Breast epithelium (tissue), 4 donors: ENCODE measurements at places on chromosomes 12 and 14. TPM values are rescaled to one million over a fixed set of nuclear protein-coding genes. Genes with fewer than 3 reads are reported as not detected.

Gene GYS2
- 11.4 TPM for total RNA-seq

- DNase-seq = no peak
Observed at GRCh38 chr12:121804417-121805111, 755 bp downstream of the SETD1B start.

GRCh38 chr14:68669603-68670358 lies 123.1 kb downstream of the ZFP36L1 start:
- no peak for DNase-seq

DNA sequence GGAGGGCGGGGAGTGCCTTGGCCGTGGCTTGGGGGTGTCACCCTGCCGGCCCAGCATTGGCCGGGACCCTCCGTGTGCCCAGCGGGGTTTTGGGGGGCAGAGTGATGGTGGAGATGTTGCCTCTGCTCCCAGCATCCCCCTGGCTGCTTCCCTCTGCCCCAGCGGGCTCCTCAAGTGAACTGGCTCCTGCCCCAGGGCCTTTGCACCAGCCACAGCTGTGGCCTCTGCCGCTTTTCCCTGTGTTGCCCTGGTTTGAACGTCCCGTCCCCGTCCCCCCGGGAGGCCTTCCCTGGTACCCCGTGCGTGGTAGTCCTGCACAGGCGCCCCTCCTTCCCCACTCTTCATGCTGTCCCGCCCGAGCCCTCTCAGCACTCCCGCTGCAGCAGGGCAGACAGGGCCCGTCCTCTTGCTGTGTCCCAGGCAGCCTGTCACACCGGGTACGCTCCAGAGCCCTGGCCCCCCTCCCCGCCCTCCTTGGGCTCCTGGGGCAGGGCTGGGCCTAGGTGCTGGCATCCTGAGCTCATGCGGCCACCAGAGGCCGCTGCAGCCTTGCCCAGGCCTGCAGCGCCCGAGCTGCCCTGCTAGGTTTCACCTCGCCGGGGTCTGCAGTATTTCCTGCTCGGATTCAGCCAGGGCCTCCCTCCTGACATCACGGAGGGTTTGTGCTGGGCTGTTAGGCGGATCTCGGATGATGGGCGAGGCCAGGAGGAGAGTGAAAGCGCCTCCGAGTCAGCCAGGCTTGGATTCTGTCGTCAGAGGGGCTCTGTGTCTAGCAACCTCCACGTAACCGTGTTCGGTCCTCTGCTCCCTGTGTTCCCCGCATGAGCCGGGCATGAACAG lies 9.5 kb downstream of the NOC4L start:
- DNase-seq = no peak

GRCh38 chr14:20631880-20632389 lies 9.6 kb downstream of the OR6S1 start:
- peak; percentile 77 for DNase-seq

GRCh38 chr12:15186597-15186996 lies 34.6 kb downstream of the RERG start:
- no peak for DNase-seq

Gene ACAD10
- total RNA-seq = 24.1 TPM

- no peak for DNase-seq
Observed at GRCh38 chr14:56862836-56863235, 52.6 kb upstream of the OTX2 start.

Gene KRT79
- total RNA-seq = not detected

Gene KRT83
- not detected for total RNA-seq

DNA sequence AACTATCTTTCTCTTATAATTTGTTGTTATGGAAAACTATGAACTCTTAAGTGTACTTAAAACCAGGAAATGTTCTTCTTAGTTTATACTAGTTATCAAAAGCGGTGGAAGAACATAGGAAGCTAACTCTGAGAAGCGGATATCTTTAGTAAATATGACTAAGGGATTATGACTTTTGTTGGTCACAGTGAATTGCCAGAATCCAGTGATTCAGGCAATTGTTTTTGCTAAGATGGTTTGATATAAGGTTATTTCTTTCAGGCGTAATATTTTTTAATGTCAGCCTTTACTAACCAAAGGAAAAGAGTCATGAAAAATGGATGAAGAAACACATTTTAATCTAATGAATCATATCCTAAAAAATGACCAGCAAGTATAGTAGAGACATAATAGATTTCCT lies 473.5 kb downstream of the FOXG1 start:
- DNase-seq = no peak

Gene KRT77
- not detected for total RNA-seq

DNA sequence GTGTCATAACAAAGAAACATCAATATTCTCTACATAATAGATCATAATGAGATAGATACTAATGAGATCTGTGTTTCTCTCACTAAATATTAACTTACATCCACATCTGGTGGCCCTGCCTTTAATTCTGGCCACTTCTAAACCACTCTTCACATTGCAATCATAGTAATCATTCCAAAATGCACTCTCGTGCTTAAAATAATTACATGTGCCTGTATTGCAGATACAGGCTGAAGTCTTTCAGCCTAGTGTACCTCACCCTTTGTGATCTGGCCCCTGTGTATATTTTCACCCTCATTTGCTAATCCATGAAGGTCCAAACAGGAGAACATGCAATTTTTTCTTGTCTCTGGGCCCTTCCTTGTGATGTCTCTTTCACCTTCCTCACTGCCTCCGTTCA lies 108.0 kb downstream of the LIN7A start:
- DNase-seq = no peak

Gene GPRC5A
- 40.1 TPM for total RNA-seq

DNA sequence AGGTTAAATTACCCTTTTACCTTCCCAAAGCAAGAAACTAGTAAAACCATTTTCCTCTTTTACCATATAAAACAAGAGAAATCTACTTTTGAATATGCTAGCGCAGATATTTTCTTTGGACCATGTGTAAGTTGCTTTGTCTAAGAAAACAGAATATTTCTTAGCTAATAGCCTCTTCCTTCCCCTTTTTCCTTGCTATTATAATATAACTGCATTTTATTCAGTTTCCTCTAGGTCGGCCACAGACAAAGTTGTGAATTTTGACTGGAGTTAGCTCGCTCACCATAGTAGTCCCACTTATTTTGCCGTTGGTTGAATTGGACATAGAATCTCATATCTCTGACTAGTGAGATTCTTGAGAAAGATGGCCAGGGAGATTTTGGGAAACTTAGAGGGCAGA lies 115.6 kb downstream of the PLEKHA5 start:
- DNase-seq = no peak

DNA sequence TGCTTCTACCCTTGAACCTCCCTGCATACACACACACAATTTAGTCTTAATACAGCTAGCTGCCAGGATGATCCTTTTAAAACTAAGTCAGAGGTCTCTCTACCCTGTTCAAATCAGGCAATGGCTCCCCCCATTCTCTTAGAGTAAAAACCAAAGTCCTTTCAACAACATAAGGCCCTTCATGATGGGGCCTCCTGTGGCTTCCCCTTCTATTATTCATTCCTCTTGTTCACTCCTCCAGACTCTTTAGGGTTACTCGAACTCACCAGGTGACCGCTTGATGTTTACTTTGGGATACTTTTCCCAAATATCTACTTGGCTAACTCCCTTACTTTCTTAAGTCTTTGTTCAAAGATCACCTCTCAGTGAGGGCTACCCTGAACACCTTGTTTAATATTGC lies 30.4 kb downstream of the DENND5B start:
- DNase-seq = no peak

DNA sequence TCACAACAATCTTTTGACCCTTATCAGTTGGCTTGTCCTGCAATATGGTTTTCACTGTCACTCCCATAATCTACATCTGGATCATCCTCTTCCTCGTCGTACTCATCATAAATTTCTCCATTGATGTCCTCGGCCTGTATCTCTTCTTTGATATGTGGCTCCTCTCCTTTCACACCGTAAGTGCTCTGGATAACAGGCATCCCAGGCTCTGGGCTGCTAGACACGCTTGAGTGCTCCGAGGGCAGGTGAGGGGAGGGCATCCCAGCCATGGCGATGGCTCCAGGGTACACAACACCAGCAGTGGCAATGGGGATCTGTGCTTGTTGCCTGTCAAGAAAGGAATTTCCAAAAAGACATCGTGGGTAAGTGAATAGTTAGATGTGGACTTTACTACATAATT lies 415.3 kb downstream of the SOX5 start:
- DNase-seq = no peak

DNA sequence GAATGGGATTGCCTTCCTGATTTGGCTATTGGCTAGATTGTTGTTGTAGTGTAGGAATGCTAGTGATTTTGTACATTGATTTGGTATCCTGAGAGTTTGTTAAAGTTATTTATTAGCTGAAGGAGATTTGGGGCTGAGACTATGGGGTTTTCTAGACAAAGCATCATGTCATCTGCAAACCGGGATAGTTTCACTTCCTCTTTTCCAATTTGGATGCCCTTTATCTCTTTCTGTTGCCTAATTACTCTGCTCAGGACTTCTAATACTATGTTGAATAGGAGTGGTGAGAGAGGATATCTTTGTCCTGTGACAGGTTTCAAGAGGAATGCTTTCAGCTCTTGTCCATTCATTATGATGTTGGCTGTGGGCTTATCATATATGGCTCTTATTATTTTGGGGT lies 265.7 kb upstream of the MGAT4C start:
- no peak for DNase-seq

DNA sequence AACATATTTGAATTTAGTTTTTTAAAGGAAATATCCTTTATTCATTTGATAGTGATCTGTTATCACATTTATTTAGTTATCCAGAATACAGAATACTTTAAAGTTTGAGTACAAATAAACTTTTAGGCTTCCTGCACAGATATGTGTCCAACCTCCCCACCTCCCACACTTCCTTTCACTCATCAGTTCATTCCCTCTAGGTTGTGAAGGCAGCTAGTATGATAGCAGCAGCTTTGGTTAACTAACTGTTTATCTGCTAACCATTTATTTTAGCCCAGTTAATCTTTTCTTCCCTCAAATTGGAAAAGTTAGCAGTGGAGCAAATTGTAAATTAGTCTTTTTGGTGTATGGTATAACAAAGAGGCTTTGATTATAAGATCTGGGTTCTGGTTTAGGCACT lies 35.7 kb downstream of the CNOT2 start:
- no peak for DNase-seq

Gene MYF5
- total RNA-seq = not detected

GRCh38 chr12:67006610-67007009 lies 262.5 kb upstream of the CAND1 start:
- no peak for DNase-seq

Gene PDE3A
- total RNA-seq = 9.4 TPM

DNA sequence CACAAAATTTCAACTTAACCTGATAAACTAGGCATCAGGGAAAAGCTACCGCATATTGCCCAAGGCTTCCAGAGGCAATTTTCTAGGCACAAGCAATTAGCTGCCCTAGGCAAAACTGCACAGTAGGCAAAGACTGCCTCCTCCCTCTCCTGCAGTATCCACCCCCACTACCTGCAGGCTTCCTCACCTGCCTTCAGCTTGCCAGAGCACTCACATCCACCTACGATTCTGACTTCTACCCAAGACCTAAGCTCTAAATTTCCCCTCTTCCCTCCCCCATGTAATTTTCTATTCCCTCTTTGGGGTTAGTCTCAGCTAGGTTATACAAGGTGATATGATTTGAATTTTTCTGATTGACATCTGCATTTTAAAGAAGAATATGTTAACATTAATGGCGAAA lies 21.9 kb upstream of the CCDC196 start:
- DNase-seq = no peak

DNA sequence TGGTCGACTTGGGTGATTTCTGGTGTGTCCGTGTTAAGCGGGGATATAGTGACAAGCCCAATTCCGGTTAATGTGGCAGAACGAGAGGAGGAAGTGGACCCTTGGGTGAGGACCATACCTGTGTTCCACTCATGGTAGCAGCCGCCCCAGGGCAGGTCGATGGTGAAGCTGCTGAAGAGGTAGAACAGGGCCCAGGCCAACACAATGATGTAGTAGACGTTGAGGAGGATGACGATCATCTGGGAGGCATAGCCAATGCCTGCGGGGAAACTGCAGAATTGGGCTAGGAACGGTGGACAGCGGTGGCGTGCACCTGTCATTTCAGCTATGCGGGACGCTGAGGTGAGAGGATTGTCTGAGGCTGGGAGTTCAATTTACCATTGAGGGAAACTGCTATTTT lies 20.1 kb downstream of the SLC6A13 start:
- no peak for DNase-seq

Gene PAWR
- total RNA-seq = 17.0 TPM

DNA sequence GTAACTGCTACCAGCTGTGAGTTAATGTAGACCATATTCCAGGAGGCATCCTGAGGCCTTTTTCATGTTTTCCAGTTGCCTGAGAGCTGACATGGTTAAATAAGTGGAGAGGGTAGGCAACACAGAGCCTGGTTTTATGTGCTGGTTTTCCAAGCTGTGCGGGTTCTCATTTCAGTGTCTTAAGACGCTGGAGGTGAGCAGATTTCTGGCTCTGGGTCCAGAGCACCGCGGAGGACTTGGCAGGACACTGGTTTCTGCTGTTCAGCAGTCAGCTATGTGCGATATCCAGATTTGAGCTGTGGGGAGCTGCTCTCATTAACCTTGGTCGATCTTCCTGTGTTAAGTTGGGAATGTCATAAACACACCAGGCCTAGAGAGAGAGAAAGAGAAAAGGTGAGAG lies 680.8 kb downstream of the BCL11B start:
- DNase-seq = no peak

- no peak for DNase-seq
Observed at GRCh38 chr12:113104953-113105510, 30.5 kb downstream of the RASAL1 start.

DNA sequence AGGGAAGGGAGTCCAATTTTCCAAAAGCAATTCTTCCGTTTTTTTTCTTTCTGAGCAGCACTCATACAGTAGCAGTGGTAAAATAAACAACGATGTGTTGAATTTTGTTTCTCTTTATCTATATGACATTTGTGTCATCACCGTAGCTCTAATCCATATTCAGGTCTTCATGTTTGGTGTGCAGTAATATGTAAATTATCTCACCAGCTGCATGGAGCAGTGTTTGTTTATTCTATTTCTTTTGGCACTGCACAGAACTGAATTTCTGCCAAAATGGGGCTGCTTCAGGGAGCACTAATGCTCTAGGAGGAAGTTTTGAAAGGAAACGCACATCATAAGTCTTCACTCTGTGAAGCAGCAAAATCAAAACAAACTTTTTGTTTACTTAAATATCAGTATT lies 130.0 kb upstream of the NPAS3 start:
- no peak for DNase-seq

GRCh38 chr12:107238296-107238695 lies 144.9 kb upstream of the CRY1 start:
- no peak for DNase-seq

- DNase-seq = no peak
Observed at GRCh38 chr14:64885559-64885958, 5.9 kb upstream of the SPTB start.
